ENCODE measurements at places on chromosomes 6 and 20.

GRCh38 chr20:59195316-59195993 lies 31.8 kb downstream of the ZNF831 start:
- no peak for DNase-seq

DNA sequence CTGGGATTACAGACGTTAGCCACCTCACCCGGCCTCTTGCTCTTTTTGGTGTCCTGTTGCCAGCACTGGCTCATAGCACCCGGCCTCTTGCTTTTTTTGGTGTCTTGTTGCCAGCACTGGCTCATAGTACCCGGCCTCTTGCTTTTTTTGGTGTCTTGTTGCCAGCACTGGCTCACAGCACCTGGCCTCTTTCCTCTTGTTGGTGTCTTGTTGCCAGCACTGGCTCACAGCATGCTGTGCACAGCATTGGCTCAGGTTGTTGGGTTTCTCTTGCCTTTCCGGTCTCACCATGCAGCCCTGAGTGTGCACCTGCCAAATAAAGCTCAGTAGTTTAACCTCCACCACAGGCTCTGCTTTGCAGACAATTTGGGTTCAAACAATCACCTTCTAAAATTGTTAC lies 208.2 kb downstream of the THBS2 start:
- no peak for DNase-seq

- DNase-seq, result no peak
Observed at GRCh38 chr20:50336661-50337060, 146.0 kb downstream of the CEBPB start.

GRCh38 chr6:108359901-108360882 lies 65.3 kb downstream of the AFG1L start:
- no peak for DNase-seq

DNA sequence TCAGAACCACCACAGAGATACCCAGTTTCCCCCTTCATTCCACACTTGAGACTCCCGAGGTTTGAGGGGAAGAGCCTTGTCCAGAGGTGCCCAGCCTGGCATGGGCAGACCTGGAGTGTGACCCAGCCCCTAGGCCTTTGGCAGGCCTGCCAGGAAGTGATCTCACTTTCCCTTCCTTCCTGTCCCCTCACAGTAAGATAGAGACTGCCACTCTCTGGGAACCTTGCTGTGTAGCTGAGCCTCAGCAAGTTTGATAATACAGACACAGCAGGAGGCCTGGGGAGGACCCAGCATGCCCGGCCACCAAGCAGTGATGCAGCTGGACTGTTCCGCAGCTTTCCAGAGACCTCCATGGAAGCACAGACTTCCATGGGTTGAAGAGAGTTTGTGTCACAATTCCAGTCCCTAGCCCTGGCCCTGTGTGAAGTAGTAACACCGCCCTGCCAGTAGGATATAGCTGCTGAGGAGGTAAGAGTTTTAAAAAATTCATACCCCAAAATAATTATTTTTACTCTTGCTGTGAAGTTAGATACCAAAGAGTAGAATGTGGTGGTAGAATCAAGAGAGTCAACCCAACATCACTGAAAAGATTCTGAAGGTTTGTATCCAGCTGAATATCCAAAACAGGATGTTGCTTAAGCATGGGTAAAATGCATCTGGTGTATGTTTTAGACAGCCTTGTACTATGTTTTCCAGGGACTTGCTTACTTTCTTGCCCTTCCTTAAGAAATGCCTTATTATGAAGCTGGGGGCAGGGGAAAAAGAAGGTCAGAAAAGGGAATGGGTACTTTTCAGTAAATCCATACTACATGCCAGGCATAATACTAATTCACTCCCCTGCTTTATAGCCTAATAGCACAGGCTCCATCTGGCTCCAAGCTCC lies 16.3 kb downstream of the PKIG start:
- DNase-seq, result no peak

Data from effector memory CD8-positive, alpha-beta T cell (primary cell).